ENCODE measurements at places on chromosomes 7 and 10.
A peak's percentile ranks its signal among the peaks of the same experiment; 100 is the strongest.

GRCh38 chr10:91006752-91007346 is 86.0 kb upstream of the ANKRD1 start:
- peak; percentile 51 for DNase-seq

- no peak for DNase-seq
Observed at GRCh38 chr10:76991621-76992020, 646.0 kb downstream of the KCNMA1 start.

DNA sequence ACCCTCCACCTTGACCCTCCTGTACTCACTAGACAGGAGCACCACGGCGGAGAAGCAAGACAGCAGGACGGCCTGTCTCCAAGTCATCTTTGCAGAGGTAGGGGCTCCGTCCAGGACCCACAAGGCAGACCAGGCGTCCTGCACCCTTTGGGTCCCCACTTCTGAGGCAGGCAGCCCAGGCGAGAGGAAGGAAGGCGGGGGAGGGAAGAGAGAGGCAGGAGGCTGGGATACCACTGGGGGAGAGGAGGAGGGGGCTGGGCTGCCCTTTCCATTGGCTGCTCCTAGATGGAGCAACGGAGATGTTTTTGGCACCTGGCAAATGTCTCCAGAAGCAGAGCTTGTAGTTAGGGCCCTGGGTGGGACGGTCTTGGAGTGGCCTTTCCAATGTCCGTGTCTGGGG is at the start of gene UCMA:
Gene UCMA (minus strand): TSS at position 203 of the 400 bp plus-strand sequence. CDS start 116 bp downstream, at position 87.
- DNase-seq: no peak

DNA sequence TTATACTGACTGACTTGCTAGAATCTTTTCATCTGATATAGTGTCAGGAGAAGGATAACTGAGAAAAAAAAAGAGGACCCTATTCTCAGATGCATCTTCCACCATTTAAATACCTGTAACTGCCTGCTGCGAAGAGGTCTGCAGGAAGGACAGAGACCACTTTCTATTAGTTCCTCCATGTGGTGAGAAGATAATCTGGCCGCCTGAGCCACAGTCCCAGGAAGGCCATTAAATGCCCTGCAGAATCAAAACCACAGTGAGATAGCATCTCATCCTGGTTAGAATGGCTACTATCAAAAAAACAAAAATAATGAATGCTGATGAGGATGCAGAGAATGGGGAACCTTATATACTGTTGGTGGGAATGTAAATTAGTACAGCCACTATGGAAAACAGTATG is 19.9 kb upstream of the IFIT1B start:
- no peak for DNase-seq

GRCh38 chr7:29988424-29989256 is 961 bp downstream of the SCRN1 start:
- DNase-seq: peak; percentile 71

DNA sequence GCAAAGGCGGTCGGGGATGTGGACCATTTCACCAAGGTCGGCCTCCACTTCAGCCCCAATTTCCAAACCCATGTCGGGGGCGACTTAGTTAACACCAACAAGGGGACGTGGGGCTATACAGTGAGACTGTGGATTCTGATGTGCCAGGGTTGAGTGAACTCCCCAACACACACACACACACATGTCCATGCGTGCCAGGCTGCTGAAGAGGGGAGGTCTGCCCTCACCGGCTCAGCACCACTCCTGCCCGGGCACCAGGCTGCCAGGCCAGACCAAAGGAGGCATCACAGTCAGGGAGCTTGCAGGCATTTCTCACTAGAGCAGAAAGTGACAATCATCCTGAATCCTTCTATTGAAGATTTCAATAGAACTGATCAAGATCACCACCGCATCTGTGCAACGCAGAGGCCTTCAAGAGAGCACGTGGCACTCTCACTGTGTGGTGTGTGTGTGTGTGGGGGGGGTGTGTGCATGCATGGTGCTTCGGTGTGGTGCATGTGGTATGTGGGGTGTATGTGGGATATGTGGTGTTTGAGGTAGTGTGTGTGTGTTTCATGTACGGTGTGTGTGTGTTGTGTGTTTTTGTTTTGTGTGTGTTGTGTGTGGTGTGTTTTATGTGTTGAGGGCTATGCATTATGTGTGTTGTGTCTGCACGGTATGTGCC is 403.5 kb upstream of the RNF32 start:
- DNase-seq: no peak

GRCh38 chr10:36441557-36441956 is 683.8 kb upstream of the ANKRD30A start:
- DNase-seq: no peak

- no peak for DNase-seq
Observed at GRCh38 chr7:105699568-105700236, 118.4 kb upstream of the EFCAB10 start.

DNA sequence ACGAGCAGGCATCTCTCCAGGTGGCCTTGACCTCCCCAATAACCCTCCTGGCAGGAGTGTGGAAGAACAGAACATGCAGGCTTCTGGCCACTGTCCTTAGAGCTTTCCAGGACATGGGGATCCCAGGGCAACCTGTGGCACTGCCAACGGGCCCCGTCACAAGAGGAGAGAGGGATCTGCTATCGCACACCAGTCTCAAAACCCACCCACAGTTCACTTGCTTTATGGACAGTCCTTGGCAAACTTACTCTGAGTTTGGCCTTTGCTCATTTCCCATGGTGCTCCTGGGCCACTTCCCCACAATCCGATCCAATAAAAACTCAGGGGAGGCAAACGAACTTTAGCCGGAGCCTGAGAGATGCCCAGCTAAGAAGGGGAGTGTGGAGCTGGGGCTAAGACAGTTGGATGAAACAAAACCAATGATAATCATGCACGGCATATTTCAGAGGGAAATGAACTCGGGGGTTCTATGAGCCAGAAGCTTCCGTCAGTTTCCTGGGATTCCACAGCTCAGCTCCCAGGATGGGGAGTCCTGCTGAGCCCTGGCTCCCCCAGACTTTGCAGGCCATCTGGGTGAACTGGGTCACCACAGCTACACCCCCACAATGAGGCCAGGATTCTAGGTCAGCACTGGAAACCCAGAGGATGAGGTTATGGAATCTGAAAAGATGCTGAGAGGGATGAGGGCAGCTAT is 158.4 kb downstream of the NEURL1 start:
- no peak for DNase-seq

GRCh38 chr7:117323851-117324711 is 1.2 kb upstream of the WNT2 start:
- no peak for DNase-seq

GRCh38 chr7:155164316-155164715 is 94.2 kb downstream of the HTR5A start:
- no peak for DNase-seq

DNA sequence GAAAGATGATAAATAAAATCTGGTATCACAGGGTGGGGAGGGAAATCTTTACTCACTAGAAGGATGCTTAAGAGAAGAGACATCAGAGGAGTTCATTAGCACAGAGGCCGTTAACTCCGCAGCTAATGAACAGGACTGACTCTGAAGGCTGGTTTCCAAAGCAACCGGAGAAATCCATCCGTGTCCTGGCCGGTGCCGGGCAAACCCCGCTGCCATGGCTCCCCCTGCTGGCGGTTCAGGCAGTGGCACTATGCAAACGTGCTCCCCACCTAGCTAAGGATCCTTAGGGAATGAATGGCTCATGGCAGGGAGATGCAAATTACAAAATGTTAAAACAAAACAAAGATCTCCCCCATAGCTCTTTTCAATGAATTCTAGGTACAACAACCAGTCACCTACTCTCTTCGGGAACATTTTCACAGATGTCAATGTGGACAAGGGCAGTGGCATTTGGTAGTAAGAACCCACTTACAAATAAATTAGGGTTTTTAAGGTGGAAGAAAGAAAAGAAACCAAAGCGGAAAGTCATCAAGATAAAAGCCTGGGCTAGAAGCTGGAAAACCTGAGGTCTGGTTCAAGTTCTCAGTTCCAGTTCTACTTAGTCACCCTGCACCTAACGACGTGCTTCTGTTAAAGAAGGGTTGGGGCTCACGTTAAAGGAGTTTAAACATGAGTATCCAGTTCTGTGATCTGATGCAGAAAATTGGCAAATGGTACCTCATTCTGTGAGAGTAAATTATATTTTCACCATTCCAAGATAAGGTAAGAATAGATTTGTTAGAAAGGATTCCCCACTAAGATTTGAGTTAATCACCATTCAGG is 138.2 kb downstream of the SVIL start:
- peak; percentile 59 for DNase-seq

DNA sequence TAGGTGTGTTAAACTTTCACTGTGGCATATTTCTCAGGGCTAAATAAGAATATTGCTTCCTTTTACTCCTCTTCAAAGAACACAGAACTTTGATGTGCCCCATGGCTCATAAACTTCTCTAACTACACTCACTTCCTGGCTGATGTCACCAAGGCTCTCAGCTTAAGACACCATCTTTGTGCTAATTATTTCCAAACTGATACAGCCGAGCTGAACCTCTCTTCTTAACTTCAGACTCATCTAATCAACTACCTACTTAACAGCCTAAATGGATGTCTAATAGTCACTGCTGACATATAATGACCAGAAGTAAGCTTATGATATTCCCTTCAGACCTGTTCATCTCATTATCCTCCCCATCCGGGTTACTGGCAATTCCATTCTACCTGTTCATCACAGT is 3.6 kb downstream of the C10orf67 start:
- no peak for DNase-seq

- peak; percentile 70 for DNase-seq
Observed at GRCh38 chr7:101162551-101163278, 2.7 kb downstream of the VGF start.

DNA sequence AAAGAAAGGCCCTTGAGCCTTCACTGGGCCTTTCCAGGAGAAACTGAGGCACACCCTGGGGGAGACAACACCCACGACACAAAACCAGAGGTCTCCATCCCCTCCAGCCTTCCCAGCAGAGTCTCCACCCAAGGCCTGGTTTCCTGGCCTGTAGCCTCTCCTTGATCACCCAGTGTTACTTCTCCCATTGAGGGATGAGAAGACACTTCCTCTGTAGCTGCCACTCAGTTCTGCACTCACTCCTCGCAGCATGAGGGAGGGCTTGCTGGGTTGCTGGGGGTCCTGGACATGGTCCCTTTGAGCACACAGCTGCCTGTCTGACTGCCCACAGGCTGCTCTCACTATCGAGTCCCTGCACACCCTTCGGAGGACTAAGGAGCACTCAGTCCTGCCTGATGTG is 438.1 kb upstream of the FOXK1 start:
- no peak for DNase-seq

DNA sequence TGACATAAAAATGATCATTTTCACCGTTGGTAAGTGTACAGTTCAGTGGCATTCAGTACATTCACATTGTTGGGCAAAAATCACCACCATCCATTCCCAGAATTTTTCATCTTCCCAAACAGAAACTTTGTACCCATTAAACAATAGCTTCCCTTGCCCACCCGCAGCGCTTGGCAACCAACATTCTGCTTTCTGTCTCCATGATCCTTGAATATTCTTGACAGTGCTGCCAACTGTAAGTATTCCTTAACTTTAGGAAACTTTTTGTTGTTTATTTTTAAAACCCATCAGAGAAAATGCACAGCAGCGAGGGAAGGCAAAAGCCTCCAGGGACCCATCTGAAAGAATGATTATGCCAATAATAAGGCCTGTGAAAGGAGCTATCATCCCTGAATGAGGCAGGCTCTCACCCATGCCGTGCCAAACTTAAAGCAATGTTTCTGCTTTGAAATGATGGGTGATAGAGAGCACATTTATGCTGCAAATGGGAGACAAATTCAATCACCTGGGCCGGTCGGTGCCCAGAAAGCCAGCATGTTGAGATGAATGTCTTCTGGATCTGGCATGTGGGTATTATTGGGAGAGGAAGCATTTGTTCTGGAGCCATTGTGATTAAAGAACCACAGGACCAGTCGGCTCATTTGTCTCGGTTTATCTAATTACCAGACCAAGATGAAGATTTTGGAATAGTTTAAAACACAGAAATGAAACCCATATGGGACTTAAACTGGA is 202.1 kb upstream of the NPVF start:
- no peak for DNase-seq

DNA sequence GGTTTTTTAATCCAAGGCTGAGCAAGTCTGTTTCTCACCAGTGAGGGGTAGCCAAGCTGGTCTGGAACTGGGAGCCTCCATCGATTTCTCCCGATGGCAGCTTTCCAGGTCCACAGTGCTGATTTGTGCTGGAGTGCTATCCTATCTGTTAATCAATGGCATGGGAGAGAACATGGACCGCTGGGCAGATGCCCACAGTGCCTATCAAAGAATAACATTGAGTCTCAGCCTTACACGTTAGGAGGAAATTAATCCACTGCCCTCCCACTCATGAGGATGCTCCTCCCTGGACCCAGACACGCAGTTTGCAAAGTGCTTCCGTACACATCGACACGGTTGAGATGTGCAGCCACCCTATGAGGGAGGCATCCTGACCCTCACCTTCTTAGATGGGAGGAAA is 36.0 kb upstream of the CUX1 start:
- DNase-seq: no peak

DNA sequence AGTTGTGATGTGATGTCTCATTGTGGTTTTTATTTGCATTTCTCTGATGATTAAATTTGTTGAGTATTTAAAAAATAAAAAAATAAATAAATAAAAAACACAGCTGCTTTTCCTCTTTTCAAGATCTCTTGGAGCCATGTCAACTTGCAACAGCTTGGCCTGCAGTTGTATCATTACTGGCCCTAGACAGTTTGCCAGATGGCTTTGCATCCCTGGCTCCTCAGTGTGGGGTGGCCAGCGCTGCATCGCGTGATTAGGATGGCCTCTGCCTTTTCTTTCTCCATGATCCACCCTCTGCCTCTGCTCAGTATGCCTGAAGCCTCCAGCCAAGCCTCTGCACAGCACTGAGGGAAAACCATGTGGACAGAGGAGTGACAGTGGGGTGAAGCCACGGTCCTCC is 96.8 kb downstream of the PPP1R3C start:
- DNase-seq: no peak

DNA sequence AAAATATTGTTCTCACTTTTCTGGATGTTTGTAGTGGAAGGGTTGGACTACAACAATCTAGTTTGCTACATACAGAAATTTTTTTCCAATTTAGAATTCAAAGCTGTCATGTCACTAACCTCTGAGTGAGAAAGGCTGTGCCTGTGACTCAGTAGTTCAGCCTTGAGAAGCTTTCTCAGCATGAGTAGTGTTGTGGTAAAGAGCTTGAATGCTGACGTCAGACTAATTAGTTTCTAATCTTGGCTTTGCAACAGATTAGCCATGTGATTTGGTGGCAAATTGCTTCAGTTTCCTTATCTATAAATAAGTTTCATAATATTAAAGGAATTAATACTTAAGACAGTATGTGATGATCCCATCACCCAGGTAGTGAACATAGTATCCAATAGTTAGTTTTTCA is 83.8 kb downstream of the ABCA13 start:
- peak; percentile 11 for DNase-seq

- no peak for DNase-seq
Observed at GRCh38 chr7:28608731-28609130, 196.4 kb downstream of the CREB5 start.

Data from GM20000 (cell line).